ENCODE measurements at places on chromosomes 6 and 20.

DNA sequence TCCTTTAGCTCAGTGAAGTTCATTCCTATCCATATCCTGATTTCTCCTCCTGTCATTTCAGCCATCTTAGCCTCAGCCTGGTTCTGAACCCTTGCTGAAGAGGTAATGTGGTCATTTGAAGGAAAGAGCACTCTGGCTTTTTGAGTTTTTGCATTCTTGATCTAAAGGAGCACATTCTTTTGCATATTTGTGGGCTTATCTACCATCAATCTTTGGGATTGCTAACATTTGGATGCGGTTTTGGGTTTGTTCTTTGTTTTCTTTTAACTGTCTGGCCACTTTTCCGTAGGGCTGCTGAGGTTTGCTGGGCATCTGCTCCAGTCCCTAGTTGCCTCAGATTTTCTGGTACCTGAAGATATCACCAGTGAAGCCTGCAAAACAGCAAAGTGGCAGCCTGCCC is 238.3 kb downstream of the EPM2A start:
- no peak for DNase-seq

- DNase-seq: no peak
Measured at GRCh38 chr20:29296256-29297230, 1960.9 kb upstream of the DEFB115 start.

- no peak for DNase-seq
Measured at GRCh38 chr6:93266116-93266817, 153.1 kb downstream of the EPHA7 start.

- DNase-seq: no peak
Measured at GRCh38 chr6:21204951-21205350, 388.6 kb upstream of the SOX4 start.

GRCh38 chr6:111361648-111362047 is 121.4 kb downstream of the REV3L start:
- DNase-seq: no peak

- DNase-seq: no peak
Measured at GRCh38 chr6:57298741-57299140, 18.7 kb upstream of the PRIM2 start.

GRCh38 chr6:44305200-44305725 is 7.9 kb downstream of the AARS2 start:
- no peak for DNase-seq

DNA sequence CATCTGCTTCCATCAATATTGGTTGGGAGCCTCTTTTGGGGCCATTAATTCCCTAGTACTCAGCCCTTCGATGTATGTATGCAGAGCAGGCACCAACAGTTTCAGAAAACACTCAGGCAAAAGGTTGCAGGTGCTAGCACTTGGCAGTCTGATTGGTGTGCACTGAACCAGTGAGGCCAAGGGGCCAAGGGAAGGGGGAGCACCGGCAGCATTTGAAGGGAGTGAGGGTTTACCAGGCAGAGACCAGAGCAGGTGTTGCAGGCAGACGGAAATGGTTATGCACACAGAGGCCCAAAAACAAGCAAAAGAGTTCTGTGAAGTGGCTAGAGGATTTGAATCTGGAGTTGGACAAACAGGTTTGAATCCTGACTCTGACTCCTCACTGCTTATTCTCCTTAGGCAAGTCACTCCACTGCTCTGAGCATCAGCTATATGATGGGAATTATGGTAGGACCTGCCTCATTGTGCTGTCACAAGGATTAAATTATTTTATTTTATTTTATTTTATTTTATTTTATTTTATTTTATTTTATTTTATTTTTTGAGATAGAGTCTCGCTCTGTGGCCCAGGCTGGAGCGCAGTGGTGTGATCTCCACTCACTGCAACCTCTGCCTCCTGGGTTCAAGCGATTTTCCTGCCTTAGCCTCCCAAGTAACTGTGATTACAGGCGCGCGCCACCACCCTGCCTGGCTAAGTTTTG is 58.1 kb upstream of the SHLD1 start:
- no peak for DNase-seq

DNA sequence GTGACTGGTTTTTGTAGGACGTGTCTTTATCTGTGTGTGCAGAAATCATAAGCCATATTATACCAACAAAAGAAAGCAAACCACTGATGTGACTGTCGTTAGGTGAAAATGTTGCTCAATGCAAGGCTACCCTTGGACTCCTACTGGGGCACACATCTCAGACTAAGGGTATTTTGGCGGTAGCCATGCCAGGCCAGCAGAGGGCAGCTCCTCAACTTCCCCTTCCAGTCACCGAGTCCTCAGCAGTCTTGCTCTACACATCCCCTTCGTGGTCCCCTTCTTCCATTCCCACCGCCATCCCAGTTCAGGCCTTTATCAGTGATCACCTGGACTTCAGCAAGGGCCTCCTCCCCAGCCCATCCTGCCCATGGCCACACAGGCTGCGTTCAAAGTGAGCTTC is 113.7 kb upstream of the GGTLC1 start:
- DNase-seq: peak; percentile 18

- no peak for DNase-seq
Measured at GRCh38 chr20:49727894-49728885, 14.5 kb upstream of the B4GALT5 start.

Data from CD4-positive, alpha-beta T cell treated with Interleukin-15 for 4 hours (primary cell).